ENCODE measurements at places on chromosomes 12 and 14.

GRCh38 chr12:45707241-45707857 is 22.2 kb upstream of the ARID2 start:
- no peak for DNase-seq

GRCh38 chr12:132954471-132955048 is 1.5 kb downstream of the ZNF605 start:
- DNase-seq: no peak

DNA sequence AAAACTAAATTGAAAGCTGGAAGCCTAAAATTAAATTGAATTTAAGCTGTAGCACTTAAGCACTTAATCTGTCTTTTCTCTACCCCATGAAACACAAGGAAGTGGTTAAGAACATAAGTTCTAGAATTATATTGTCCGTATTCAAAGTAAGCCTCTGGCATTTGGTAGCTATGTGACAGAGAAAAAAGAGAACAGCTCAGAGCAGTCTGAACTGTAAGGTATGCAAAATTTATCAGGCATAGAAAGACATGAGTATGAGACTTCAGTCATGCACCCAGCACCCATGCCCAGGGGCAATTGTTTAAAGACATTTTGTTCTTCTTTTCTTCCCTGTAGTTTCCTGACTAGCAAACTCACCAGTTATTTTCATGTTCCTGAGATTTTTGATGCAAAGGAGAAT is 116.7 kb downstream of the KCNMB4 start:
- no peak for DNase-seq

DNA sequence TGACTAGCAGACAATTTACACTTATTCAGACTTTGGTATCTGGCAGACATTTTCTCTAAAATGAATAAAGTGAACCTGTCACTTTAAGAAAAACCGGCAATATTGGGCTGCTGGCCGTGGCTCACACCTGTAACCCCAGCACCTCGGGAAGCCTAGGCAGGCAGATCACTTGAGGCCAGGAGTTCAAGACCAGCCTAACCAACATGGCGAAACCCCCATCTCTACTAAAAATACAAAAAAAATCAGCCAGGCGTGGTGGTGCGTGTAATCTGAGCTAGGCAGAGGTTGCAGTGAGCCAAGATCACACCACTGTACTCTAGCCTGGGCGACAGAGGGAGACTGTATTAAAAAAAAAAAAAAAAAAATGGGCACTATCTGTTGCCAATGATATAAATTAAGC is 11.5 kb downstream of the DUSP16 start:
- DNase-seq: no peak

DNA sequence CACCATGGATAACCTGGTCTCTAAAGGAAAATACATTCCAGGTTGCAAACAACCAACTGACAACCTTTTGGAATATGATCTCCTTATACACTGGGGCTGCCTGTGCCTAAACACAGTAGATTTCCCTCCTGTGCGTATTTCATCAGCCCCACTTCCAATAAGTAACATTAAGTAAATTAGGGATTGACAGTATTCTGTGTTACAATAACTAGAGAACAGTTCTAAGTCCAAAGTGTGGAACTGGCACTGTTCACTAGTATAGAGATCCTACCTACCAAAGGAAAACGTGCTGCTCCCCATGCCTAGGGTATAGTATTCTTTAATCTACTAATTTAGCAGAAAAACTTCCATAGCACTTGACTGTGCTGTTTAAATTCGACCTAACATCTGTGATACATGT is 82.8 kb downstream of the SLC38A1 start:
- no peak for DNase-seq

GRCh38 chr12:84375449-84376170 is 537.0 kb downstream of the SLC6A15 start:
- DNase-seq: no peak

DNA sequence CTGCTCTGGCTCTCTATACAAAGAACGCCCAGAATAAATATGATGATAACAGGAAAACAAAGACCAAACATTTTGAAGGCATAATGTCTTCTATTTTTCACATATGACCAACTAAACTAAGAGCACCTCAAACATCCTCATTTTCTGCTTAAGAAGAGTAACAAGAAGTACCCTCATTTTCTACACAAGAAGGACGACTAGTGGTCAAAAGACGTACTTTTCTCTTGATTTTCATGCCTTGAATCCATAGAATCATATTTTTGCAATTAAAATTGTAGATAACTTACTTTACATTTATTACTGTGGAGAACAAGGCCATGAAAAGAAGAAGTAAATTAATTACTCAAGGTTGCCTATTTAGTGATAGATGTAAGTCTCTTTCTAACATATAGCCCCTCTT is 358.6 kb downstream of the DUSP6 start:
- no peak for DNase-seq

- DNase-seq: no peak
Observed at GRCh38 chr12:12502815-12503151, 59.9 kb downstream of the DUSP16 start.

DNA sequence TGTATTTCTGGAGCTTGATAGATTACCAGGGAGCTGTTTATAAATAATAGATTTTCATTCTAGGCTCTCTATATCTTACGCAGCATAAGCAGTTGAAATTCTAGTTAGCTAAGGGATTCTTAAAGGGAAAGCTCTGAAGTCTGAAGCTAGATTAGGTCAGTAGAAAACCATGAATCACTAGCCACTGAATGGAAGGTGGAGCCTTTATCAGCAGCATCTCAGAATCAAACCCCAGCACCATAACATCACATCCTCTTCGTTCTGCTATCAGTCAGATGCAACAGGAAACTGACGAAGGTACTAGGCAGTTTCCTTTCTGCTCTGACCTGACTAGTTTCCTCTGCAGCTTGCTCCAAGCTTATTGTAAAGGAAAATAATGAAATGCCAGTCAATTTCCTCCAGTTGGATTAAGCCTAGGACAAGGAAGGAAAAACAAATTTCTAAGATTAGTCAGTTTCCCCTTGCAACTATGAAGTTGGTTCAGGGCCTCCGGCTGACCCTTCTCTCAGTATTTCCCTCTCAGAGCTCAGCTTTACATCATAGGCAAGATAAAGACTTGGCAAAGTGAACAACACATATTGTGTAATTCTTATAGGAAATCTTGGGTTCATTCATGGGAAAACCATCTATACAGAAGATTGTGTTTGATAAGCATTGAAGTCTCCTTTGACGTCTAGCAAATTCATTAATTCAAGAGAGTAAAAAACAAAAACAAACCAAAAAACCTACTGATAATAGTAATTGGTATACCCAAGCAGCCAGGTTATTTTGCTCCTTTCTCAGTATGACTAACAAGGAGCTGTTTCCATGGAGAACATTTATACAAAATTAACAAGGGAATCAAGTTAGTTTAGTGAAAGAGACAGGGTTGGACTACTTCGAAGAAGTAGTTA is 43.4 kb upstream of the CFAP54 start:
- peak; percentile 96 for DNase-seq

- DNase-seq: no peak
Observed at GRCh38 chr14:49240383-49240782, 345.8 kb downstream of the RPS29 start.

- DNase-seq: no peak
Observed at GRCh38 chr12:59075141-59075540, 154.8 kb upstream of the LRIG3 start.

GRCh38 chr12:24596768-24597388 is 352.0 kb downstream of the BCAT1 start:
- peak; percentile 5 for DNase-seq

DNA sequence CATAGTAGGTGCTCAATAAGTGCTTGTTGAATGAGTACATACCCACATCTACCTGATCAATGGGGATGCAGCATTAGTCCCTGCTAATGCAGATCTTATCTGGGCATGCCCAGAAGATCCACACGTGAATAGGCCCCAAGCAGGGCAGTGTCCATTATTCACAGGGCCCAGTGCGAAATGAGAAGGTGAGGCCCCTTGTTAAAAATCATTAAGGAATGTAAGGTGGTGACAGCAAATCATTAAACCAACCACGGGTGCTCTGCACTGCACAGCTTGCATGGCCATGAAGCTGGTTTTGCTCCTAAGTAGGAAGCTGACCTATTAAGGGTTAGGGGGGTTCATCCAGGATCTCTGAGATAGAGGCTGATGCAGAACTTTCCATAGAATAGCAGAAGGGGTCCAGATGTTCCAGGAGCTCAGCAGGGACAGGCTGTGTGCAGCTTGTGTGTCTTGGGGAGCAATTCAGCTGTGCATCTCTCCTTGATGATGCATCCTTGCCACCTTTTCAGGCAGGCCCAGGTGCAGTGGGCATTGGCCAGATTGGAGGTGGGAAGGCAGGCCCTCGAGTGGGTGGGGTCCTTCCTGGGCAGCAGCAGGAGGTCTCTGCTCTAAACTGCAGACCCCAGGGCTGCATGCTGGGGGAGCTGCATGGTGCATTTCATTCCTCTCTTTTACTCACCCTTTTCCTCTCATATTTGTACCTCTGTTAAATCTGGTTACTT is 231.3 kb upstream of the PWP1 start:
- no peak for DNase-seq

GRCh38 chr14:24673534-24674203 is 39.7 kb upstream of the GZMB start:
- peak; percentile 95 for DNase-seq

GRCh38 chr12:47730341-47730744 is 5.1 kb upstream of the ENDOU start:
- DNase-seq: no peak

- DNase-seq: no peak
Observed at GRCh38 chr12:103806803-103807202, 34.2 kb downstream of the NT5DC3 start.

DNA sequence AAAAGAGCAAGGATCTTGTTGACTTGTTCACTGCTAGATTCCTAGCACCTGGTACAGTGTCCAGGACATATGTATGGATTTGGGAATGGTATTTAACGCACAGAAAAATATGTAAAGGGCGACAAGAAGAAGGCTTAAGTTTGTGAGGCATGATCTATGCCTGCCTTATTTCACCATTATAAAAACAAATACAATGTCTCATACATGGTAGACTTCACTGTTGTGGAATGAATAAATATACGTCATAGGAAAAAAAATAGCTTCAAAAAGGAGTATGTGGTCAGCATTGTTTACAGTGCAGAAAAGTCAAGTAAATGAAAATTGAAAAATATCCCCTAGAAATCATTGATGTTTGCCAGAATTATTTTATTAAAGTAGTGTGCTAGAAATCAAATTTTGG is 30.0 kb downstream of the HCFC2 start:
- no peak for DNase-seq

- no peak for DNase-seq
Observed at GRCh38 chr12:6494968-6495367, 1.1 kb downstream of the NCAPD2 start.

DNA sequence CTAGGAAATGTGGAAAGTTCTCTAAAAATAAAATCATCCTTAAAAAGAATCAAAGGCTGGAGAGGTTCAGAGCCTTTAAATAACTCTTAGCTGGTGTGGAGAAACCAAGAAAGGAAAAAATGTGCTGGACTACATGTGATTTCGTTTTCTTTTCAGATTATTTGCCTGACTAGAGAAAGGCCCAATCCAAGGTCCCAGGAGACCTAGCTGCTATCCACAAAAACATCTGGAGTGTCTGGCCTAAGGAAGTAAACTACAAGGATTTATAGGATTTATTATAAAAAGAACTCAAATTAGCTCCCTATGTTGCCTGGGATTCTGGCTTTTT is 774 bp upstream of the TMEM30B start:
- no peak for DNase-seq

- no peak for DNase-seq
Observed at GRCh38 chr12:100699209-100699608, 95.4 kb upstream of the ANO4 start.

- no peak for DNase-seq
Observed at GRCh38 chr12:47075192-47076084, 4.0 kb upstream of the PCED1B start.

- DNase-seq: no peak
Observed at GRCh38 chr14:33696165-33696564, 254.7 kb downstream of the EGLN3 start.

DNA sequence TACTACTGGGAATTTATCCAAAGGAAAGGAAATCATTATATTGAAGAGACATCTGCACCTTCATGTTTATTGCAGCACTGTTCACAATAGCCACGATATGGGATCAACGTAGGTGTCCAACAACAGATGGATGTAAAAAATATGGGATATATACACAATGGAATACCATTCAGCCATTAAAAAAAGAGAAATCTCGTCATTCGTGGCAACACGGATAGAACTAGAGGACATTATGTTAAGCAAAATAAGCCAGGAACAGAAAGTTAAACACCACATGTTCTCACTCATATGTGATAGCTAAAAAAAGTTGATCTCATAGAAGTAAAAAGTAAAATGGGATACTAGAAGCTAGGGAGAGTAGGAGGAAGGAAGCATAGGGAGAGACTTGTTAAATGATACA is 82.9 kb upstream of the CLMN start:
- DNase-seq: no peak

- DNase-seq: no peak
Observed at GRCh38 chr12:115002434-115002833, 318.5 kb upstream of the TBX3 start.

DNA sequence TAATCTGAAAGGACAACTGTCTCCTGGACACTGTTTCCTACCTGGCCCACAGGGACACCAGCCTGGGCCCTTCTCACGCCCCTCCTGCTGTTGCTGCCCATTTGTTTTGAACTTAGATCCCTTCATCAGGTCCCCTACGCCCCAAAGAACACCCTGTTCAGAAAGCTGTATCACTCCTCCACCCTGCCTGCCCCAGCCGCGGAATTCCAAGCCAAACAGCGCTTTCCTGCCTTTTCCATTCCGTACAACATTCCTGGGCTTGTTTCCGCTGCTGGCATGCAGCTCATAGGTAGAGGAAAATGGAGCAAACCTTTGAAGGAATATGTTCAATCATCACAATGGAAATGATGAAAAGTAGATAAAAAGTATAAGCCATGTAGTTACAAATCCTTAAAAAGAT is 12.8 kb upstream of the GSG1 start:
- no peak for DNase-seq

- no peak for DNase-seq
Observed at GRCh38 chr14:44701563-44702263, 194.6 kb upstream of the FSCB start.

- no peak for DNase-seq
Observed at GRCh38 chr12:57605811-57606311, 1.2 kb downstream of the DTX3 start.

DNA sequence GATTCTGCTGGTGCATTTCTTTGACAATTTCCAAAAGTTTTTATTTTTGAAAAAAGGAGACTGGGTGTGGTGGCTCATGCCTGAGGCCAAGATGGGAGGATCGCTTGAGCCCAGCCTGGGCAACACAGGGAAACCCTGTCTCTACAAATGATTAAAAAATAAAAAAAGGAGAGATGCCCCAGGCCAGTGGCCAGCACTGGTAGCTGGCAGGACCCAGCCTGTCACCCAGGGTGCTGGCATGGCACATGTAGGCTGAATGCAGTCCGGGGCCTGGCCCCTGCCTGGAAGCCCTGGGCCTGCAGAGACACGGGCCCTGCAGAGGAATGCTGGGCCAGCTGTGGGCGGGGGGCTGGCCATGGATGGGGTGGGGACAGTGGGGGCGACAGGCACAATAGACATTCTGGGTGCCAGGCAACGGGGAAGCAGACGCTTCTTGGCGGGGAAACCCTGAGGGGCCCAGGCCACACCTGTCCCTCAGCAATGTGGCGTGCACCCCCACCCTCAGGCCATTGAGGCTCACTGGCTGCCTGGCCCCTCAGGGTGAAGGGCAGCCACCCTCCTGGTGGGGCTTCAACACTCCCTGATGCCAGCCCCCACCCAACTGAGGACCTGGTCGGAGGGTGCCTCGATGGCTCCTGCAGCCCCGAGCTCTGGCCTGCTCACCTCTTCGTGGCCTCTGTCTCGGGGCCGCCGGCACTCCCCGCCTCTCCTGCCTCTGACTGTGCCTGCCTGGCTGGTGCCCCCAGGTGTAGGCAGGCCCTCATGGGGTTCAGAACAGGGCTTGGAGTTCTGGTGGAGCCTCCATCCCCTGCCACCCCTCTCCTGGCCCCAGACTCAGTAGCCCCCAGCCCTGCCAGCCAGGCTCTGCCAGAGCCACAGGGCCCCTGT is 12.1 kb downstream of the TRMT61A start:
- DNase-seq: no peak

Measured in T-helper 1 cell (primary cell).